Fibroblast of skin of scalp (primary cell): ENCODE measurements at places on chromosomes 4 and X.
A peak's percentile ranks its signal among the peaks of the same experiment; 100 is the strongest.

DNA sequence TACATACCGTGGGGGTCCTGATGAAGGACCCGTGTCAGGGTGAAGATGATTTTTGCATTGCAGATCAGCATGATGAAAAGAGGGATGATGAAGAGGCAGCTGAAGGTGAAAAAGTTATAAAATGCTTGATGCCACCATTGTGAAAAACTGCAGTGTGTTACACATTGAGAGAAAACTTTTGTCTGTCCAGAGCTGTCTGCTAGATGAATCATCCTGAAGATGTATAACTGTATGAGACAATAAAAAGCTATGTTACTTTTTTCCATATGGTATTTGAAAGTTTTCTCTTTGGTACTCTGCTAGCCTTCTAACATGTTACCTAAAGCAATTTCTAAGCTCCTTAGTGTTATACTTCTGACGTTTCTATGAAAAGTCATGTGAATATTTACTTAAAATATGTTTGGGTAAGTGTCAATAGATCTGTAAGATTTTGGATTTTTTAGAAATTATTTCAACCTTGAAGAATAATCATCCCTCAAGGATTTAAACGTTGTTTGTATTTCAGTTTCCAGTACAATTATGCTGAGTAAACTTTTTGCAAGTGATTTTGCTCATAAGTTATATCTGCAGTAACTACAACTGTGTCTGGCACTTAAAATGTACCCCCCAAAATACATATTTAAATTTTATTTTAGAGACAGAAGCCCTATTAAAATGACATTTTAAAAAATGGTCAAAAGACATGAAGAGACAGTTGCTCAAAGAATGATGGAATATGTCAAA lies 9.5 kb downstream of the GNRHR start:
- peak; percentile 37 for DNase-seq

- DNase-seq, result no peak
Observed at GRCh38 chr4:2638730-2639129, 102.3 kb downstream of the FAM193A start.

- DNase-seq, result peak; percentile 23
Observed at GRCh38 chr4:73447671-73448070, 11.7 kb downstream of the AFP start.

GRCh38 chrX:153781428-153782047 lies 697 bp downstream of the SRPK3 start:
- DNase-seq, result no peak

- no peak for DNase-seq
Observed at GRCh38 chr4:101851672-101852071, 61.1 kb downstream of the BANK1 start.

DNA sequence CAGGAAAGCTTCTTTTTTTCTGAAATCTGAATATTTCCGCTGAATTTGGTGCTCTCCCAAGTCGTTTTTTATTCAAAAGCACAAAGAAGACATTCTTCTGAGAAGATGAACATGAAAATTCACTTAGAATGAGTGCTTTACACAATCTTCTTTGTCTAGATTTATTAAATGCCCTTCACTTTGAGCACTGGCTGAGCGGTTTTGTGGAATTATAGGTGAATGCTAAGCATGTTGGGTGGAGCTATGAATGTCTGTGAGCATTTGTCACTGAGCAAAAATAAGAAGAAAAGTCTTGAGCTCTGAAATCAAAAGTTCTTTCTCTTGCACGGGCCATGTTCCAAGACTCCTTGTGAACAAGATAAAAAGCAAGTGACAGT lies 13.1 kb downstream of the GASK1B start:
- no peak for DNase-seq

GRCh38 chr4:185920171-185920570 lies 108.2 kb upstream of the SORBS2 start:
- DNase-seq, result no peak

GRCh38 chrX:133546441-133546840 lies 131.2 kb upstream of the GPC4 start:
- no peak for DNase-seq

- no peak for DNase-seq
Observed at GRCh38 chr4:130023088-130023487, 927.1 kb downstream of the C4orf33 start.

DNA sequence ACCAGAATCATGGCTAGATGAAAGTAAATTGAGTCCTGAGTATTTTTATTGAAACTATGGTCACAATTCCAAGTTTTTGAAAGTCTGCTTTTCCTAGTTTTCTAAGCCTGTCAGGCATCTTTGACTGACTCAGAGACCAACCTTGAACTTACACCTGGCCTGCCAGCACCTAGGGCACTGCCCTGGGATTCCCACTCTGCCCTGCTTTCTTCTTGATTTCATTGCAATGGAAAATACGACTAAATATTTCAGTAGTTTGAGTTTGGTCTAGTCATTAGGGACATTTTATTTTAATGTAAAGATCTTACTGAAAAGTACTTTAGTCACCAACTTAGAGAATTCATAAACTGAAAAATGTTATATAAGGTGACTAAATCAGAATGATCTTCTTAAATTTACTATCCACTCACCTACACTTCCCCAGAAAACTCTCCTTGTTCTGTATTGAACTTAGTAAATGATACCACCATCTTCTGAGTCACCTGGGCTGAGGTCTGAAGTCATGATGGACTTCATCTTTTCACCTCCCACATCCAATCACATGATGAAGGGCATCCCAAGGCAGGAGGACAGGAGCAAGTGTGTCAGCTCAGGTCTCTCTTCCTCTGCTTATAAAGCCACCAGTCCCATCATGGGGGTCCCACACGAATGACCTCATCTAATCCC lies 11.6 kb upstream of the PYURF start:
- DNase-seq, result no peak

GRCh38 chr4:48226199-48226598 lies 43.4 kb downstream of the TEC start:
- DNase-seq, result no peak

DNA sequence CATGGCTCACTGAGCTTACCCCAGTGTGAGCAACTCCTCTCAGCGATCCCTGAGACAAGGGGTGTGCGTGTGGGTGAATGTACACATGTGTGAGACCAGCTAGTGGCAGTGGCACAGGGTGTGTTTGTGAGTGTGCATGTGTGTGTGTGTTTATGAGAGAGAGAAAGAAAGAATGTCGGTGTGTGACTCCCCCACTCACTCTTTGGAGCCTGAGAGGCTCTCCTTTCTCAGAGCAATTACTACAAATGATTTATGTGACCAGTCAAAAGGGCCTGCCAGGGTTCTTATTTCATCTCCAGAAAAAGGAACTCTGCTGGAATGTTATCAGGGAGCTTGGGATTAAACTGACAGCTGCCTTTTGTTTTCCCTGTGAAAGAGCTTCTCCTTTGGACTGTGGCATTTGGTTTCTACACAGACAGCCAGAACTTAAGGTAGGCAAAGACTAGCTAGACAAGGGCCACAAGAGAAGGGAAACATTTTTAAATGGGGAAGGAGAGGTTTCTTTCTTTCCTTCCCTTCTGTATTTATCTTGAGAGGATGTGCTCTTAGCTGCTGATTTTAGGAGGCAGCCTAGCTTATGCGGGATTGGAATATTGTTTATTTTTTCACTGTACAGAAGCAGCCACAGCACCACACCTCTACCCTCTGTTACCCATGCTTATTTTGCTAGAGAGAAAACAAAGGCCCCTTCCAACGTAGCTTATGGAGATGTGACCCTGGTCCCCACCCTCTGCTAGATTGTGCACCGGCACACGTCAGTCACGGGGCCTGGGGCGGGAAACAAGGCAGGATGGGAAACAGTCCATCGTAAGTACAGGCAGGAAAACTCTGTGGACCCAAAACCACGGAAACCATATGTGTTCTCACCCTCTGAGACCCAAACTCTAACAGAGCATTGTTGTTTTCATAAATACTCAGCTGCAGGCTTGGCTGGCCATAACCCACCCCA lies 143.5 kb downstream of the MGST2 start:
- no peak for DNase-seq

DNA sequence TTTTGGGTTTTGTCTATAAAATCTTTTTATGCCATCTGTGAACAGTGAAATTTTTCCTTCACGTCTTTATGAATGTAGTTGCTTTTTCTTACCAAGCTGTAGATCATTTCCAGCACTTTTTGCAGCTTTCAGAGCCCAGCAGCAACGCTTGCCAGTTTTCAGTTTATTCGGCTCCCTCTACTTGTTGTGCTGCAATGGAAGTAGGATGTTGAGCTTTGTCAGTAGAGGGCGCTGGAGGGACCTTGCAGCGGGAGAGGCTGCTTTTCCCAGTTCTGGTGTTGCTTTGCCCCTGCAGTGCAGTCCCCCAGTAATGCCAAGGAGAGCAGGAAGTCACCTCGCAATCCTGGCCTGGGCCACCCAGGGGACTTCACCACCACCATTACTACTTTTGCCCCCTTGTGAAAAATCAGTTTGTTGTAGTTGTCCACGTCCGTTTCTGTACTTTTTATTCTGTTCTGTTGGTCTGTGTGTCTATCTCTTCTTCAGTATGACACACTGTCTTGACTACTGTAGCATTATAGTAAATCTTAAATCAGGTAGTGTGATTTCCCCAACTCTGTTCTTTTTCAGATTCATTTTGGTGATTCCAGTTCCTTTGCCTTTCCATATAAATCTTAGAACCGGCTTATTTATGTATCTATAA lies 21.8 kb downstream of the CMC4 start:
- DNase-seq, result peak; percentile 27

GRCh38 chr4:184896868-184897715 lies 71.3 kb upstream of the ACSL1 start:
- no peak for DNase-seq

DNA sequence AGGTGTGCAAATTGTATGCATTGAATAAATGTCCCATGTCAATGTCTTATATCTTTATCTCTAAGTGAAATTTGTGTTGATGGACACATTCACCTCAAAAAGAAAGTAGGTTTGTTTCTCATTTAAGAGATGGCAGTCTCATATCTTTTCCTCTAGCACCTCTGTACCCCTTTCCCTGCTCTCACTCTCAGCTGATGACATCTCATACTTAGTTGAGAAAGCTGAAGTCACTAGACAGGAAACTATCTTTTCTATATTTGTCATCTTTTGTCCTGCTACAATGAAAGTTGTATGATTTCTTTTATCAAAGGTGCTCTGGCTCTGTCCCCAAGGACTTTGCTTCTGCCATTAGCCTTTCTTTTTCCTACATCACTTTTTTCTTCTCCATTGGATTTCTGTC lies 84.0 kb upstream of the GRPR start:
- DNase-seq, result no peak

DNA sequence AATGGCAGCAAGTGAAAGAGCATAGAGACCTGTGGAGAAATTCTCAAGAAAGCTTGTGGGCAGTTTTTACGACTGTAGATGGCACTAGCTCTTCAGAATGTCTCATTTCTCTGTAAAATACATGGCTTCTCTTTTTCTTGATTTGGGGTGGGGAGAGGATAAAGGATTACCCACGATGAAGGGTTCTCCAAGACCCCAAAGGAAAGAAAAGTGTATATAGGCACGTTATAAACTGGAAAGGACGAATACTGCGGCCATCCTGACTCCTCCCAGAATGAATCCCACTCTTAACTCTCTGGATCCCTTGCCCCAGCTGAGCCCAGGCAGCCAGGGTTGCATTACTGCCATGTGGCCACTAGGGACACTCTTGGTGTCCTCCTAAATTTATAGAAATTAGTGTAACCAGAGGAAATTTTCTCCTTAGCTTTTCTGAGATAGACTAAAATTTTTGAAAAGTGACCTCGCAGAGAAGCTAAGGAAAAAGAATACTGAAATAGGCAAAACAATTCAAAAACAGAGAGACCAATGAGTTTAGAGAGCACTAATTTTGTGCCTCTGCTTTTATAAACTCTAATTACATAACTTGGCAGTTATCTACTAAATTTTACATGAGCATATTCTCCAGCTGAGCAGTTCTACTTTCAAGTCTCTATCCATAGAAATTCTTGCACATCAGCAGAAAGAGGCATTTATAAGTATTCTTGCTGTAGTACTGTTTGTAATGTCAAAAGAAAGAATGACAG lies 37.8 kb upstream of the PCDH19 start:
- DNase-seq, result peak; percentile 22

DNA sequence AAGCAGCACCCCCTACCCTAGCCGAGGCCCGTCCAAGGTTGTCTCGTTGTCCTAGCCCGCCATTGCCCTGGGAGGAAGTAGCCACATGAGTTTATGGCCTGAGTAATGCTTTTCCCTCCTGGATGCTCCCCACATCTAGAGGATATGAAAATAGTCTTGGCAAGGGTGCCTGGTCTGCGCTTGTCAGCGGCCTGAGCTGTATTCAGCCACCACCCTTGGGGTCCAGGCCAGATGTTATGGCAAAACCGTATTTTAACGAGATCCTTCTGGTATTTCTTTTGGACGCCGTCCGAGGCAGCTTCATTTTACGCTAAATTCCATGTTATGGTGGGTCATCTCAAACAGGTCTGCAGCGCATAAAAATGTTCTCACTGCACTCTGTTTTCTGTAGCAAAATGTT lies 89.3 kb downstream of the GPR143 start:
- peak; percentile 26 for DNase-seq

DNA sequence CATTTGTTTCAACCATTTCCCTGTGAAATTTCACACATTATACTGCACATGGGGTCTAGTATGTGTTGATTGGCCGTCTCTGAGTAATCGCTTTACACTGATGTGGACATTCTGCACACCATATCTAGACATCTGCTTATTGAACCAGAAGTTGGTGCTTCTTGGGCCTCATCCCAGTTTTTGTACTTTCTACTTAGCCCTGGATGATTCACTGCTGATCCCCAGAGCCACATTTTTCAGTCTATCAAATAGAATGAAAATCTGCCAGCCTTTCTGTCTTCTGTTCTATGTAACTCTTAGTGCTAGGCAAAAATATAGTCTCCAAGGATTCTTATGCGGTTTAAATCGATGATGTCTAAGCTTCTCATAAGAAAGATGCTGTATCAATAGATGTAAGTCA lies 40.5 kb upstream of the RELL1 start:
- DNase-seq, result peak; percentile 58

GRCh38 chr4:147182041-147182440 lies 236.4 kb upstream of the TTC29 start:
- no peak for DNase-seq

GRCh38 chr4:177239477-177239876 lies 70.2 kb upstream of the NEIL3 start:
- no peak for DNase-seq

DNA sequence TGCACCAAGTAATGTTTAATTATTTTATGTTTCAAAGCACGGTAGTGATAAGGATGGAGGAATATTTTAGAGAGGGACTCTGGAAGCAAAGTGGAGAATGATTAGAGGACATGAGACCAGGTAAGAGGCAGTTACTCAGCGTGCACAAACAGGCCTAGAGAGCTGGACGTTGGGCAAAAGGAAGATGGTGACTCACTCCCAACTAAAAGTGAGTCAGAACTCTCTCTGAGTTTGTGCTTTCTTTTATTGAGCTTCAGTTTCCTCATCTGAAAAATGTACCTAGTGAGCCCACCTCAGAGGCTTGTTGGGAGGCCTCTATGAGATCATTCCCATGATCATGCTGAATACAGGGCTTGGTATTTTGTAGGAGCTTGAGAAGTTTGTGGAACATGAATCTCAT lies 1.6 kb upstream of the ZC4H2 start:
- peak; percentile 0 for DNase-seq

DNA sequence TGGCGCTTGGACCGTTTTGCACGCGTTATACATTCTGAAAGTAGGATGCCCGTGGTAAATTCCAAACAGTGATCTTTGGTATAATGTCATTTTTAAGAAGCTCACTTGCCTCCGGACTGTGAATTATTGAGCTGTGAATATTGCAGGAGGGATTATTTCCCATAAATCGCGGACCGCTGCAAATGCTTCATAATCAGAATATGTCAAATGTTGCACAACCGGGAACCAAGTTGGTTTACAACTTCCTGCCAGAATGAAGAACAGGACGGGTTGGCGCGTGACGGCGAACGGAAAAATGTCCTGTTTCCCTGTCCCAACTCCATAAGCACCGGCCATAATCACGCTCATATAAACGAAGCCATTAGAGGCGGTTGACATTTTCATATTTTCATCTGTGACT lies 67.6 kb downstream of the SHOX start:
- no peak for DNase-seq
